ENCODE measurements at places on chromosomes 1 and 21.

DNA sequence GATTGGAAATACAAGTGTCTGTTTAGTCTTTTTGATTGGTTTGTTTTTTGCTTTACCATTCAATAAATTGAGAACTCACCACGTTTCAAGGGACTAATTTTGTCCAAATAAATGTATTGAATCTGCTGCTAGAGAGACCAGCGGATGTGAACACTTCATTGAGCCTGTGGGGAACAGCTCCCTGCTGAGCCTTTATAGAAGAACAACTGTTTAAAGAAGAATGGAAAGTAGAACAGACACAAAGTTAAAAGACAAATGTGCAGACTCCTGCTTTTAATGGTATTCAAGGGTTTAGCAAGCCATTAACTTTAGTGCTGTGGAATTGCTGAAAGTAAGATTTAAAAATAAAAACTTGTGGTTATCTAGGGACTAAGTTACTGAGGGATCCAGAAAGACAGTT, 817.7 kb upstream of the B3GALT2 start:
- DNase-seq: no peak

GRCh38 chr1:31744165-31744888, 19.8 kb downstream of the ADGRB2 start:
- DNase-seq: no peak

DNA sequence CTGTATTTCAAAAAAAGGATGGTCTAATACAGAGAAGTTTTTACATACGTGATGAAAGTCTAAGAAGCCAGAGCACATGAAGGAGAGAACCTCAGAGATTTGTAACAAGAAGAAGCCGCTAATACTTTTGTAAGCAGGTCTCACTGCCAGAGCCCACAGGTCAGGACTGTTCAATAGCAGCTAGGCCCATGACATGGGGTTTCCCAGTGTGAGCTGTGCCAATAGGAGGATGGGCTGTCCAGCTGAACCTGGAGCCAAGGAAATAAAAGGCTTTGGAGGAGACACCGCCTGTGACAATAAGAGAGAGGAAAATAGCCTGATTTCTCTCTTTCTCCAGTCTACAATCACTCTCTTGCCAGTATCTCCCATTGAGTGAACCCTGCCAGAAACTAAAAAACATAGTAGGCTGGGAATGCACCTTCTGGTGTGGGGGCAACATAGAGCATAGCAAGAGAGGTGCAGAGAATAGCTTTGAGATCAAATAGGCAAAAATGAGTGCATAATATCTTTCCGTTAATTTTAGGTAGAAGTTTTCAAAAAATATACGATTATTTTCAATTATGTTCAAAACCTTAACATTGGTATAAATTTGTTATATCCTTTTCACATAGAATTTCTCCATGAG, 360.3 kb downstream of the NEGR1 start:
- DNase-seq: no peak

- no peak for DNase-seq
These were observed 61.5 kb downstream of the CD58 start for GRCh38 chr1:116508984-116509980.

DNA sequence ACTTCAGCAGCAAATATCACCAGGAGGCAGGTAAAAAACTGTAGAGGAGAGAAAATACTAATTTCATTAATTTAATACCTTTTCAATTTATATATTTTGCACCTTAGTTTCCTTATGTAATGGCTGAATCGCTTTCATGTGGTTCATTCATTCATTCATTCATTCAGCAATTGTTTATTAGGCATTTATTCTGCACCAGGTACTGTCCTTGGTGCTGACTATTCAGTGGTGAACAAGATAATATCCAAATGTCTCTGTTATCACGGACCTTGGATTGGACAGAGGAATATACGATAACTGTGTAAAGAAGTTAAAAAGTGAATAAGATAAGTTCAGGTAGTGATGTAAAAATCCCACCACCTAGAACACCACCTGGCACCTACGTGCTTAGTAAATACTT, 28.8 kb downstream of the TSPAN2 start:
- no peak for DNase-seq

- DNase-seq: no peak
These were observed 3.7 kb upstream of the DIPK1A start for GRCh38 chr1:92964998-92965397.

DNA sequence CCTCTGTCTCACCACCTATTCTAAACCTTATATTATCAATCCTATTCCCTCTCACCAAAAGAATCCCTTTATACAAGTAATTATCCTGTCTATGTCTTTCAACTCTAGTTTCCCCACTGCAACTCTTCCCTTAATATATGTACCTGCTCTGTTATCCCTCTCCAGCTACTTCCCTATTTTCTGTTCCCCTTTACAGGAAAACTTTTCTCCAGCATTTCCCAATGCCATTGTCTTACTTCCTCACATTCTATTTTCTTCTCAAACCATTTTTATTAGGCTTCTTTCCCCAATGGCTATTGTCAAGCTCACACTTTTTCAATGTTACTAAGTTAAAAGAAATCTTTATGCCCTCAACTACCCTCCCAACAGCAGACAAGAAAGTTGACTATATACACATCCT, 11.6 kb downstream of the DPYD start:
- no peak for DNase-seq

- no peak for DNase-seq
These were observed 17.0 kb downstream of the RERE start for GRCh38 chr1:8800416-8800815.

DNA sequence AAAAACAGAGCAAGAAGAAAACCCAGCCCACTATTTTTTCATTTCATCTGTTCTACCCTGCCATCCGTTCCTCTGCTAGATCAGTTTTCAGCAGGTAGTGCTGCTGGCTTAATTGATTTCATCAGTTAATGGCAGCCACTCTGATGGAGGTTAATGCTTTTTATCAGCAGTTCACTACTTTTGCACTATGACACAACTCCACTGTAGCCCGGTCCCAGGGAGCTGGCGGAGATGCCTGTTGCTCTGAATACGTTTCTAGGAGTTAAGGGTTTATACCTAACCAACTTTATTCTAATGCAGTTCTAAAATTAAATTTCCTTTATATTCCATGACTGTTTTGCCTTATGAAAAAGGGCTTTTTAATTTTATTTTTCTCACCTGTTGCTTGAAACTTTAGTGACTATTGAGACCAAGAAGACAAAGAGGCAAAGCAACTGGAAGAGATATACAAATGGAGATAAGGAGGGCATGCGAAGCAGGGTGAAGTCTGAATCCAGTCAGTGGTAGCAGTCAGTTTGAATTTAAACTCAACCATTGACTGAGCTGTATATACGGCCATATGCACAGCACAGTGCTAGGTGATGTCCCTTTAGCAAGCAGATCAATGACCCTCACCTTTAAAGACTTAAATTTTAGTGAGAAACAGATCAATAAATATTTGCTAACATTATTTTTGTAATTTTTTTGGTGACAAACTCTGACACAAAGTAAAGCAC, 477.9 kb downstream of the LMO4 start:
- no peak for DNase-seq

GRCh38 chr1:246828818-246829217, 102.9 kb downstream of the AHCTF1 start:
- no peak for DNase-seq

- DNase-seq: no peak
These were observed 68.9 kb downstream of the TENT5C start for GRCh38 chr1:117674521-117675400.

DNA sequence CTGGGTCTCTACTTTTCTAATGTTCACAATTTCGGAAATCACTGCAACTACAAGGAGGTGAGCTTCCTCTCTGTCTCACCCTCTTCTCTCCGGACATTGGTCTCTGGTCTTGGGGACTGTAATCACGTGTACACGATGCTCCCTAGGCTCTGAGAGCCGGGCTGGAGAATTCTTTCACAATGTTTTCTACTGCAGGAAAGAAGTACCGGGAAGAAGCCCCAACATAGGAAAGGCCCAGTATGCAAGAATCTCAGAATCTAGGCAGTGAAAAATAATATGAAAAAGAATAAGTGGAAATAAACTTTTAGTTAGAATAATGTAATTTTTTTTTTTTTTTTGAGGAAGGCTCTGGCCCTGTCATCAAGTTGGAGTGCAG, 13.5 kb upstream of the HJV start:
- no peak for DNase-seq

DNA sequence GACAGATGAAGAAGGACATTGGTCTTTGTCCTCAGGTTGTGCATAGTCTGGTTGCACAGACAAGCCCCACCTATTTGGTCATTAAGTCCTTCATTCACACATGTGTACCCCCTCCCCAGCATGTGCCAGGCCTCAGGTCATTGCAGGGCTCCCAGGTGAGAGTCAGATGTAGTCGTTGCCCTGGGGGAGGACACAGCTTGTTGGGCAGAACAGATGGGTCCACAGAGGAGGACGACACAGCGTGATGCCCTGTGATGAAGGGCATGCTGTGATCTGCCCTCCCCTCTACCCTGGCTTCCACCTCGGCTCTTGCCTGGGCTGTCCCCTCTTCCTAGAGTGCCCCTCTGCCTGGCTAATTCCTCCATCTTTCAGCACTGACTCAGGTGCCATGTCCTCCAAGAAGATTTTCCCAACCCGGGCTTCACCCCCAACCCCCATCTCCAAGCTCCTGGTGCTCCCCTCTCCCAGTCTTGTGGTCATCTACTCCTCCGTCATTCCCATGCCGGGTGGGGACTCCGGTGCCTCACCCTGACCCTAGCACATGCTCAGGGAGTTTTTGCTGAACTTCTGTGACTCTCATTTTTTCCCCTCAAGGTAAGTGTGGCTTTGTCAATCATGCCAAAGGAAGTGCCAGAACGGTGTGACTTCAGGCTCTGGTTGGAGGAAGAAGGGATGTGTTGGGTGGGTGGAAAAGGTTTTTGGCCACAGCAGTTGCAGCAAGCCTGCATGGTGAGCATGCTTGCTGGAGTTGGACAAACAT, 220.5 kb downstream of the FOXD2 start:
- no peak for DNase-seq

DNA sequence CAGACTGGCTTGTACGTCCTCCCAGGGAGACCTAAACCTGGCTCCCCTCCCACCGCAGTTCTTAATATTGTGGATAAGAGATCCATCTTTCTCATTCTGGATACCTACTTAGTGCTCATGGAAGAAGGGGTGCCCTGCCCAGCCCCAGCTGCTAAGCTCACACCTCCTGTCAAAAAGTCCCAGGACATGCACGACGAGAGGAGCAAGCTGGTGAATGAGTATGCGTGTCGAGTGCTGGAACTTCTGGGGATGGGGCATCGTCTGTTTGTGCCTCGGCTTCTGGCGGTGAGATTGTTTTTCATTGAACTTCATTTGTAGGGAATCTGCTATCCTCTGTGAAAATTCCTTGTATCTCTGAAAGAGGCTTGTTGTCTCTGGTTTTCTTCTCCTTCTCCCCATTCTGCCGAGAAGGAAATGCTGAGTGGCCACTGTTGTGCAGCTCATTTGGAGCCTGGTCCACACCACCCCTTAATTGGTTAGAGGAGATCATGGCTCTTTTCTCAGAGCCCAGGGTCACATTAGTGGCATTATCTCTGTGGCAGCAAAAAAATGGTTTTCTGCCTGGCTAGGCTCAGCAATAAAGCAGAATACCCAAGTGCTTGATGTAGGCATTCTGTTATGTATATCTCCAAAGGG, 199.4 kb upstream of the CACYBP start:
- no peak for DNase-seq

GRCh38 chr1:44808938-44809917, 905 bp downstream of the BTBD19 start:
- DNase-seq: peak; percentile 88

GRCh38 chr1:2587071-2587859, 688 bp downstream of the PRXL2B start:
- no peak for DNase-seq

DNA sequence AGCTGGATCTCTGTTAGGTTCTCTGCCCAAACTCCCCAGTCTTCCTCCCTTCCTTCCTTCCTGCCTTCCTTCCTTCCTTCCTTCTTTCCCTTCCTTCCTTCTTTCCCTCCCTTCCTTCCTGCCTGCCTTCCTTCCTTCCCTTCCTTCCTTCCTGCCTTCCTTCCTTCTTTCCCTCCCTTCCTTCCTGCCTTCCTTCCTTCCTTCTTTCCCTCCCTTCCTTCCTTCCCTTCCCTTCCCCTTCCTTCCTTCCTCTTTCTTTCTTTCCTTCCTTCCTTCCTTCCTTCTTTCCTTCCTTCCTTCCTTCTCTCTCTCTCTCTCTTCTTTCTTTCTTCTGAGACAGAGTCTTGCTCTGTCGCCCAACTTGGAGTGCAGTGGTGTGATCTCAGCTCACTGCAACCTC, 8.7 kb upstream of the LSM10 start:
- no peak for DNase-seq

GRCh38 chr1:227092069-227092468, 152.0 kb downstream of the COQ8A start:
- DNase-seq: no peak

DNA sequence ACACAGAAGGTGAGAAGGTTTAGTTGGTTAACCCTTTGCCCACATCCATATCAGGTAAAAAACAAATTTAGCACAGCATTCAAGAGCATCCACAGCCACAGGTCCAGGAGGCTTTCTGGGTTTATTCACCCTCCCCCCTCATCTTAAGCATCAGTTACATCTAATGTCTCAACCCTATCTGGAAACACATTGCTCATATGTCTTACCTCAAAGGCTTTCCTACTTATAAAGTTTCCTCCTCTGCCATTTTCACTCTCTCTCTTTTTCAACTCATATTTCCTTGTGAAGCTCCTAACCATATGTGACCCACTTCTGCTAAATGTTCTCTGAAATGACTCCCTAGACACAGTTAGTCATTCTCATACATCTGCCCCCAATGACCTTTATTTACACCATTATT, 47.9 kb upstream of the RUNX1 start:
- DNase-seq: no peak

- DNase-seq: no peak
These were observed 8.0 kb upstream of the CCDC190 start for GRCh38 chr1:162868972-162869371.

- no peak for DNase-seq
These were observed 6.9 kb upstream of the PTGFRN start for GRCh38 chr1:116902723-116903383.

- no peak for DNase-seq
These were observed 119.9 kb downstream of the MAST2 start for GRCh38 chr1:45923343-45923742.

GRCh38 chr1:50129201-50129600, 20.5 kb downstream of the ELAVL4 start:
- no peak for DNase-seq

DNA sequence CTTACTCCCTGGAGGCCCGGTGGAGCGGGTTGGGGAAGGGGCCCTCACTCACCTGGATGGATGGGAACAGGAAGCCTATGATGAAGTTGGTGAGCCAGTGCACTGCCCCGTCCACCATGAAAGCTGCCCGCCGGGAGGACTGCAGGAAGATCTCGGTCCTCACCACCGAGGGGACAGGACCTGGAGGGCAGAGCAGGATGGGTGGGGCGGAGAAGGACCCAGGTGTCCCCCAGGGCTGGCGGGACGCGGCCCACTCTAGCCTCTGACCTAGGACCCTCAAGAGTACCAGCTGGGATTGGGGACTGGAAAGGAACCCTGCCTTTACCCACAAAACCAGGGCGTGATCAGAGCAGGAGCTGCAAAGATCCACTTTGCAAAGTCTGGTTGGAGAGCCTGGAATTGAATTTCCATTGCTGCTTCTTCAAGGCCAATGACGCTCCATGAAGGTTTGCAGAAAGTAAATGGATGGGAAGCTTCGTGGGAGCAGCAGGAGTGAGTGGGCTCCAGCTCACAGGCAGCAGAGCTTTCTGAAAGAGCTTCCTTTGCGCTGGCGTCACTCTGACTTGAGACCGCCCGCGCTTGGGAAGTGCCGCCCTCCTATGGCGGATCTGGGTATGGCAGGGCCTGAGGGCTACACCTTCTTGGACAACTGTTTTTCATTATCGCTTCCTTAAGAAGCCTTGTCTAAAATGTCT, 21.4 kb downstream of the SLC2A7 start:
- DNase-seq: peak; percentile 90
